Left lobe of liver (tissue), 2 donors: ENCODE measurements at places on chromosomes 5 and 9. TPM values are rescaled to one million over a fixed set of nuclear protein-coding genes. Genes with fewer than 3 reads are reported as not detected.

GRCh38 chr5:126104951-126105350 is 318.3 kb upstream of the GRAMD2B start:
- no peak for DNase-seq

The SPINK4 gene
- not detected for total RNA-seq

DNA sequence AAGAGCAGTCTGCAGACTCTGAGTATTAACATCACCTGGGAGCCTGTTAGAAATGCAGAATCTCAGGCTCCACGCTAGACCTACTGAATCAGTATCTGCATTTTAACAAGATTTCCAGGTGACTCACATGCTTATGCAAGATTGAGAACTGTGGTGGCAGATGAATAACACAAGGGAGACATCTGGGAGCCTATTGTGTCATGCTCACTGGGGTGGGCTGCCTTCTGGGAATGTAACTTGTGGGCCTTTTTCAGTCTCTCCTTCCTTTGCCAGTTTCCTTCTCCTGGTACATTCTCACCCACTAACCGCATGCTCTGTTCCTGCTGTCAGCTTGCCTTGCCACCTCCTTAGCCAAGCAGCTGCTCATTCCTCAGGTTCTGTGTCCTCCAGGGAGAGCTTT is 176.6 kb upstream of the C9orf72 start:
- DNase-seq, result no peak

DNA sequence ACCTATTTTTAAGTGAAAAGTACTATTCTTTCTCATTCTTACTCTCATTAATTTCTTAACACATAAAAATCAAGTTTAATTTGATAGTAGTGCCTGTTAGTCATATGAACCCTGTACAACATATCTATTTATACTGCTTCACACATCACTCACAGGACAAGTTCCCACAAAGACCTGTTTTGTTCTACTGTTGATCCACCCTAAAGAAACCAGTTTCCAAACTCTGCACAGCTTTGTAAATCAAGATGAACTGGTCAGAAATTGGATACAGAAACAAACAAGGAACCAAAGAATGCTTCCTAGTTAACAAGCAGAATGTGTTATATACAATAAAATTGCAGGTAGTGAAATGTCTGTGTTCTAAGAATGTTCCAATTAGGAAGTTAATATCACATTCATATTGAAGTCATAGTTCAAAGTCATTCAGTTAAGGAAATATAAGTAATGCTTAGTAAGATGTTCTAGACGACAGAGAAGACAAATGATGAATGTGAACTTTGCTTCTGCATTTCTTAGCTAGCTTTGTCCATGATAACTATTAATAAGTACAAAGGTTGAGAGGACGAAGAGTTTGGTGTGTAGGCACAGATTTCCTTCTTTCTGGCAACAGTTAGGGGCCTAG is 33.4 kb downstream of the C9orf85 start:
- DNase-seq, result no peak

DNA sequence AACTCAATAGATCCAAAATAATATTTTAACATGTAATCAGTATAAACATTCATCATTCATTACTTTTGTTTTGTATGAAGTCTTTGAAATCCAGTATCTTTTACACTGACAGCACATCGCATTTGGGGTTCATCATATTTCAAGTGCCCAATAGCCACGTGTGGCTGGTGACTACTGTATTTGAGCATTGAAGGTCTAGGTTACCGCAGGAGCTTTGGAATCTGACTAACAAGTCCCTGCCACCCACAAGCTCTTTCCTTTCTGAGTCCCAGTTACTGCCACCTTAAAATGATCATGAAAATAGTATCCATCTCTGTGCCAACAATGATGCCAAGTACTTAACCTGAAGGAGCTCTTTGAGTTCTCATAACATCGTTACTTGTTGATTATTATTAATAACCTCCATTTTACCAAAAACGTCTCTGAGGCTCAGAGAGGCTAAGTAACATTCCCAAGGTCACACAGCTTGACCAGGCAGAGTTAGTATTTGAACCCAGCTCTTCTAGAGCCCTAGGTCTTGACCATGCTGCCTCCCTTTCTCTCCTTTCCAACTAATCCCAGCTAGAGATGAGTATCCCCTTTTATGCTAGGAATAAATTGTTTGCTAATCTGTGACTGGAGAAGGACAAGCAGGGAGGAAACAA is 24.2 kb downstream of the ARHGEF37 start:
- DNase-seq, result no peak

DNA sequence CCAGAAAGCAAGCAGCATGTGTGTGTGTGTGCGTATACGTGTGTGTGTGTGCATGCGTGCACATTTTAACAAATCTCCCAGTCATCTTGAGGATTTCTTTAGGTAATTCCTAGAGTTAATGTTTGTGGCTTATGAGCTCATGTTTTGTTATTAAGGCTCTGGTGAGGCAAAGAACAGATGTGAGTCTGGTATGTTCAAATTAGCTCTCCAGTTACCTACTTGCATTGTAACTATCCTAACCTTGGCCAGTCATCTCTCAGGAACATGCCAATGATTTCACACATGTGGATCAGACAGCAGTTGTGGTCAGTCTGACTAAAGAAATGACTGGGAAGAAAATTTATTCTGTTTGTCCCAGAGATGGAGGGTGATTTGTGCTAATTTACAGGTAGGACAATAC is 163.1 kb downstream of the IZUMO3 start:
- no peak for DNase-seq

GRCh38 chr9:119792242-119792641 is 423.0 kb upstream of the BRINP1 start:
- DNase-seq, result no peak

GRCh38 chr9:129572517-129572916 is 48.4 kb downstream of the C9orf50 start:
- DNase-seq, result no peak

- DNase-seq, result peak; percentile 33
These were observed 1.7 kb upstream of the ACSL6 start for GRCh38 chr5:132013006-132013689.

DNA sequence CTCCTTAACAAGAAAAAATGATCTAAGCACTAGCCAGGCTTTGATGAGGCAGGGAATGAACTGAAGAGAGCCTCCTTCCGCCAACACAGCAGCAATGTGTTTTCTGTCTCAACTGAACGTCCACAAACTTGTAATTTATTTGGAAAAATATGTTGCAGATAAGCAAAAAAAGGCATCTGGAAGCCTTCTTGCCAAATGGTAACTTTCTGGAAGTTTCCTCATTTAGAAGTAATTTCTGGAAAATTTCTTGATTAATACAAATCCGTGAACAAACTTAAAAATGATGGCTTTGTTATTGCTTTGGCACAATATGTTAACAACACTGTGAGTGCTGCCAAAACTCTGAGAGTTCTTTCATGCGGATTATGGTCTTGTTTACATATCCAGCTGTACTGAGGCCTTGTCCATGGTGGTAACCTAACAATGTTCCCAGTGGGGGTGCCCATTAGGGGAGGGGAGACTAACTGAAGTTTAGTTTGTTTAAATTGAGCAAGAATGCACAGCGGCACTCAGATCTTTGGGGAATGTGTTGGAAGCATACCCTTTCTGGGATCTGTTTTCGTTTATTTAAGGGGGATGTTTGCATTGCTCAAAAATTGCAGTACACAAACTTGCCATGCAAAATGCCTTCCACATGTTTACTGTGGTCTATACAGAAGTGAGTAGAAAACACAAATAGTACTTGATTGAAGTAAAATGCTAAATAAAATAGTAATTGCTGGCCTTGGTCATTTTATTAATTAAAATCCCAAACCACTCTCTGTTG is 334.7 kb downstream of the NR2F1-AS1 start:
- no peak for DNase-seq

DNA sequence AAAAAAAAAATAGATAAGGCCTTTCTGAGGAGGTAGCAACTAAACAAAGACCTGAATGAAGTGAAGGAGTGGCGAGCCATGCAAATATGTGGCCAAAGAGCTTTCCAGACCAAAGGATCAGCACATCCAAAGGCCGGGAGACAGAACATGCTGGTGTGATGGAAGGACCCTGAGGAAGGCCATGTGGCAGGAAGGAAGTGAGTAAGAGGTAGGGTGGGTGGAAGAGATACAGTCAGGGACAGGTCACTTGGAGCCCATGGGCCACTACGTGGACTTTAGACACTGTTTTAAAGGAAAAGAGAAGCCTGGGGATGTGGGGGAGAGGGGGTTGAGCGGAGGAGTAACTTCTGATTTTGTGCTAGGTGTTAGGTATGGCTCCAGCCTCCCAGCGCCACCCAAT is 31.3 kb downstream of the SPRY4 start:
- DNase-seq, result no peak

DNA sequence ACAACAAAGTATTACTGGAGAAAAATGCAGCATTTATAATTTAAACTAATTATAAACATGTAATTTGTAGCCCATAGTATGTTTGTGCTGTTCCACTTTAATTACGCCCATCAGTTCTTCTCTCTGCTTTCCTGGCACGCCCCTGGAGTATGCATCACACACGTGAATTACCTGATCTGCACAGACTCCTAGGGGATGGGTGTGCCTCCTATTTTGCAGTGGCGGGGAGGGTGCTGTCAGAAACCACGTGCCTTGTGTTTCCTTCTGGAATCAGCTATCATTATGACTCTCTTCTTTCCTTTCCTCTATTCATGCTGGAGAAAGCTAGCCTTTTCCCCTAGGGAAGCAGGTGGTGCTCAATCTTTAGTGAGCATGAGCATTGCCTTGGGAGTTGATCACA is 43.3 kb downstream of the RPS23 start:
- no peak for DNase-seq

DNA sequence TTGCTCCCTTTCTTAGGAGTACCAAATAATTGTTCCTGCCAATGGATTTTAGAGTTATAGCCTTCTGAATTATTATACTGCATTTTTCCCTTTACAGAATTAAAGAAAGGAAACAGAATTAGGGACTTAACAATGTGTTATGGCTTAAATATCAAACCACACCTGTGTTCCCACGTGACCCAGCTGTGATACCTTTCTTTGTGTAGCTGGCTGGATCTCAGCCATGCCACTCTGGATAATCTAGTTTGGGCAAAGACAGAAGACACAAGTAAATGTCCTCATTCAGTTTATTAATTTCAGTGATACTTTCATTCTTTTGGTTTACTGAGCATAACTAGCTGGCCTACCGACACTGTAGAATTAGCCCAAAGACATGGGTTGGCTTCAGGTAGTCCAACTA is 417.2 kb upstream of the ADAMTS16 start:
- DNase-seq, result no peak

The SEC24A gene
- 31.4 TPM for total RNA-seq

GRCh38 chr9:124776618-124776953 is 347 bp upstream of the OLFML2A start:
- no peak for DNase-seq
